HCT116 (cell line): ENCODE measurements at places on chromosomes 5 and 9. TPM values are rescaled to one million over a fixed set of nuclear protein-coding genes. Genes with fewer than 3 reads are reported as not detected.

DNA sequence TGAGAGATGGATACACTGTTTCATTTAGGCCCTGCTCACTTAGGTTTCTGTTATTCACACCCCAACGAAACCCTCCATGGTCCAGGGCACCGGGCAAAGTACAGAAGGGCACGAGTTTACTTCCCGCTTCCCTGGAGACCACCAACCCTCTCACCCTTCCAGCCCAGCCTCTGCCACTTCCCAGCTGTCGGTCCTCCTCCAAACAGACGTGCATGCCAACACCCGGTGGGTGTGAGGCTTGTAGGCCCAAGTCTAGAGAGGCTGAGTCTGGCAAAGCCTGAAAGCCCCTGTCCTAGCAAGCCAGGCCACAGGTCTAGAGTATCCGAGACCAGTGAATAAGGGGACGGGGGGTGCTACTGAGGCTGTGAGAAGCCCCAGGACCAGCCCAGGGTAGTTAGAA lies 7.1 kb upstream of the FGFR4 start:
- no peaks in the 10 kb centered on the region for H3K36me3 ChIP-seq
- no peaks in the 10 kb centered on the region for H3K27me3 ChIP-seq
- H3K27ac ChIP-seq = no peak overlapping the region
- DNase-seq = no peak
- H3K4me3 ChIP-seq = no peak overlapping the region

Gene SLC36A3
- not detected for total RNA-seq

GRCh38 chr5:173242675-173243121 lies 7.7 kb upstream of the NKX2-5 start:
- no peaks in the 10 kb centered on the region for H3K4me1 ChIP-seq
- H3K4me3 ChIP-seq = no peak overlapping the region
- no peaks in the 10 kb centered on the region for H3K27me3 ChIP-seq
- H3K27ac ChIP-seq = no peak overlapping the region
- H3K36me3 ChIP-seq = no peaks in the 10 kb centered on the region

GRCh38 chr9:136220017-136220729 lies 15.2 kb upstream of the LHX3 start:
- H3K36me3 ChIP-seq = peaks cover 41% of the 10 kb centered on the region; the same call in 1 of the 2 replicates
- H3K4me1 ChIP-seq = peaks cover 11% of the 10 kb centered on the region; the same call in 1 of the 2 replicates
- no peak overlapping the region for H3K4me3 ChIP-seq
- no peaks in the 10 kb centered on the region for H3K27me3 ChIP-seq

DNA sequence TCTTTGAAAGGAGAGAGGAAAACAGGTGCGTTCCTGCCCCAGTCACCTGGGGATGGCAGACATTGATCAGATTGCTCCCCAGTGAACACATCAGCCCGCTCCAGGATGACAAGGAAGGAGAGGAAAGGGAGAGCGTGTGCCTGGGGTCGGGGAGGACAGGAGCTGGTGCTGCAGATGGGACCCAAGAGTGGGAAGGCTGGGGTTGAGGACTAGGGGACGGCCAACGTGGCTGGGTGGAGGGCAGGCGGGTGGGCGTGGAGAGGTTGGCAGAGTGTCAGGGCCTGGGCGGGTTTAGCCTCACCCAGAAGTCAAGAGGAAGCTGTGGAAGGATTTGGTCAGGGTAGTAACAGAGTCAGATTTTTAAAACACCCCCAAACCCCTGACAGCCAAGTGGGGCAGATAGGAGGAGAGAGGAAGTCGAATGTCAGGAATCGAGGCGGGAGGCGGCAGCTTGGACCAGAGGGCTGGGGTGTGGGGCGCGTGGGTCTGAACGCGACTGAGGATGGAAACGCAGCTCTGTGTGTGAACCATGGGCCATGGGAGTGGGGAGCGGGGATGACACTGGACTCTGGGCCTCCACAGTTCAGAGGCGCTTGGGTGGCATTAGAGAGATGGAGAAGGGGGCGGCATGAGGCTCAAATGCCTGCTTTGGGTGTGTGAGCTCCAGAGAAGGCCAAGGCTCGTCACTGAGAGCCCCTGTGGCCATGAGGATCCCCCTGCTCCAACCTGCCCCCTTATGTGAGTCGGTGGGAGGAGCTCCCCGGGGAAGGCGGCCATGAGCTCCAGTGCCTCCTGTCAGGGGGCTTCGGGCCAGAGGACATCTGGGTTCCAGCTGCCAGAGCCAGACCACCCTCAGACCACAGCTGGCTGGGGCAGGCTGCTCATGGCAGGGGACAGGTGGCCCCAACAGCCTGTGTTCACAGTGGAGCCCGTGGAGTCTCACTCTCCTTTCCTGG lies 24.6 kb downstream of the LAMC3 start:
- H3K27me3 ChIP-seq = no peaks in the 10 kb centered on the region
- DNase-seq = no peak
- H3K27ac ChIP-seq = no peak overlapping the region
- H3K4me1 ChIP-seq = no peaks in the 10 kb centered on the region
- H3K4me3 ChIP-seq = no peak overlapping the region

Gene SPATA31C1
- total RNA-seq = not detected

DNA sequence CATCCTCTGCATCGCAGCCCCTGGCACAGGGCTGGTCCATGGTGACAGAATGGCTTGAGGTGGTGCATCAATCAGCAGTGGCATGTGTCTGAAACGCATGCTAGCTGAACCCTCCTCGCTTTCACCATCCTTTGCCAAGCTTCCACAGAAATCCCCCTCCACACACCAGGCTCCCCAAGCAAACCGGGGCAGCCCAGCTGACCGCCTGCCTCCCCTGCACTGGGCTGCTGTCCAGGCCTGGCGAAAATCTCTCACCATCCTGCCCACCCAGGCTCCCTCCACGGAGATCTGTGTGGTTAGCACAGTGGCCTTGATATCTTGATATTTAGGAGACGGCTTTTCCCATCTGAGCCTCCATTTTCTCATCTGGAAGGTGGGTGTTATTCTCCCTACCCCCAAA lies 905 bp upstream of the HRH2 start:
- no peak overlapping the region for H3K27ac ChIP-seq
- no peak for DNase-seq
- no peaks in the 10 kb centered on the region for H3K36me3 ChIP-seq
- H3K4me3 ChIP-seq = no peak overlapping the region
- no peaks in the 10 kb centered on the region for H3K4me1 ChIP-seq

GRCh38 chr9:37730256-37730655 lies 23.3 kb upstream of the TRMT10B start:
- H3K27ac ChIP-seq = no peak overlapping the region
- H3K4me3 ChIP-seq = no peak overlapping the region
- no peaks in the 10 kb centered on the region for H3K36me3 ChIP-seq
- peaks cover 28% of the 10 kb centered on the region for H3K27me3 ChIP-seq

- H3K4me3 ChIP-seq = no peak overlapping the region
- no peaks in the 10 kb centered on the region for H3K4me1 ChIP-seq
- no peak overlapping the region for H3K27ac ChIP-seq
Observed at GRCh38 chr5:72711351-72711750, 105.1 kb upstream of the TNPO1 start.

Gene CTXN3
- not detected for total RNA-seq

DNA sequence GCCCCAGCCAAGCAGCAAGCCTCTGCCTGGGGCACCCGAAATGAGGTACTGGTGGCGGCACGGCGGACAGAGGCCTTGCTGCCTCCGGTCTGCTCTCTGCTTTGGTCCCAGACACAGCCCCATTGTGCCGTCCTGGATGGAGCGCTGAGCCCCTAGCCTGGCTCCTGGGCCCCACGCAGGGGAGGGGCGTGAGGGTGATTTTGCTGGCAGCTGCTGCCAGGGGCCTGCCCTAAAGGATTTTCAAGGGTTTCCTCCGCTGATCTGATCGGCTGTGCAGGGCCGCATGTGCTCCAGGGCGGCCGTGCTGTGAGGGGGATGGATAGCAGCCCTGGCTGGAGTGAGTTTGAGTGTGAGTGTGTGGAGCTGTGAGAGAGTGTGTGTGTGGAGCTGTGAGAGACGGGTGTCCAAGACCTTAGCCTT lies 1.3 kb downstream of the GPSM1 start:
- peak overlapping the region; percentile 65; the same call in 1 of the 2 replicates for H3K27ac ChIP-seq
- H3K4me3 ChIP-seq = peak overlapping the region; percentile 71
- H3K27me3 ChIP-seq = no peaks in the 10 kb centered on the region
- DNase-seq = no peak
- peaks cover 8% of the 10 kb centered on the region; the same call in 1 of the 2 replicates for H3K4me1 ChIP-seq

DNA sequence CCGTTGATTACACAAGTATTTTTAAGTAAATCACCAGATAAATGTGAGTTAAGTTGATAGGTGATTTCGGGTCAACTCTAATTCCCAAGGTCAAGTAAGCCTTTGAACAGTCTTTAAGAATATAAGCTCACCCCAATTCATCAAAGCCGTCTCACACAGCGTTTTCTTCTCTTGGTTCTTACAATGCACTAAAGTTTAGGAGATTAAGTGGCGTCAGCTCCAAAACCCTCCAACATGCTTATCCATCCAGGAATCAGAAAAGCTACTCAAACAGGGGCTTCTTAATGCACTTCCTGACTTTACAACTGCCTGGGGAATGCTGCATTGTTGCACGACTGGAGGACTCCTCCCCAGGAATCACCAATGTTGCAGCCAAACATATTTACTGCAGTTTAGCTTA lies 206.2 kb upstream of the EFNA5 start:
- H3K36me3 ChIP-seq = no peaks in the 10 kb centered on the region
- DNase-seq = no peak
- H3K4me3 ChIP-seq = no peak overlapping the region
- peaks cover 12% of the 10 kb centered on the region for H3K4me1 ChIP-seq

GRCh38 chr5:132421462-132421861 lies 52.0 kb downstream of the SLC22A5 start:
- H3K36me3 ChIP-seq = no peaks in the 10 kb centered on the region
- peaks cover 37% of the 10 kb centered on the region for H3K4me1 ChIP-seq
- no peaks in the 10 kb centered on the region for H3K27me3 ChIP-seq
- DNase-seq = no peak
- H3K4me3 ChIP-seq = no peak overlapping the region

- no peak overlapping the region for H3K27ac ChIP-seq
- DNase-seq = no peak
- no peaks in the 10 kb centered on the region for H3K36me3 ChIP-seq
- no peaks in the 10 kb centered on the region for H3K4me1 ChIP-seq
- H3K27me3 ChIP-seq = no peaks in the 10 kb centered on the region
Observed at GRCh38 chr5:14930486-14930885, 58.9 kb upstream of the ANKH start.

GRCh38 chr5:16542236-16542635 lies 74.6 kb downstream of the RETREG1 start:
- no peak for DNase-seq
- H3K27ac ChIP-seq = no peak overlapping the region
- H3K4me3 ChIP-seq = no peak overlapping the region
- no peaks in the 10 kb centered on the region for H3K36me3 ChIP-seq
- H3K27me3 ChIP-seq = no peaks in the 10 kb centered on the region
- no peaks in the 10 kb centered on the region for H3K4me1 ChIP-seq

- no peaks in the 10 kb centered on the region for H3K27me3 ChIP-seq
- no peaks in the 10 kb centered on the region for H3K4me1 ChIP-seq
- no peak overlapping the region for H3K4me3 ChIP-seq
- no peak overlapping the region for H3K27ac ChIP-seq
- no peaks in the 10 kb centered on the region for H3K36me3 ChIP-seq
- no peak for DNase-seq
Observed at GRCh38 chr9:36276781-36277181, 18.5 kb upstream of the GNE start.

GRCh38 chr9:20848490-20848889 lies 164.4 kb downstream of the FOCAD start:
- no peak overlapping the region for H3K4me3 ChIP-seq
- no peaks in the 10 kb centered on the region for H3K4me1 ChIP-seq
- no peak overlapping the region for H3K27ac ChIP-seq
- H3K27me3 ChIP-seq = no peaks in the 10 kb centered on the region
- no peak for DNase-seq
- H3K36me3 ChIP-seq = no peaks in the 10 kb centered on the region

DNA sequence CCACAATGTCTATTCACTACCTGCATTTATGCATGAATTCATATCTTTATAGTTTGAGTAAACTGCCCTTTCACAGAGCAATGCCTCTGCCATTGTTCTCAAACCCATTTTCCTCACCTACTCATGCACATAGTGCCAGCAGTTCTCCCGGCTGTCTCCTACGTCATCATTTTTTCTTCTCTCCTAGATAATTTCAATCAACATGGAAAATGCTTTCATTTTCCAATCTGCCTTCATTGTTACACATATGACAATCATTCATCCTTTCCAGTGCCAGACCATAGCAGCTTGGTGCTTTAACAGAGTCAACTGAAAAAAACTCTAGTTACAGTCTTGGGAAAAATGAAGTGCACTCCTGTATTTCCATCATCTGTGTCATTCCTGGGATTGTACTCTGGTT lies 514.8 kb upstream of the CTNND2 start:
- no peaks in the 10 kb centered on the region for H3K27me3 ChIP-seq
- no peaks in the 10 kb centered on the region for H3K36me3 ChIP-seq
- no peak overlapping the region for H3K4me3 ChIP-seq
- no peaks in the 10 kb centered on the region for H3K4me1 ChIP-seq
- no peak overlapping the region for H3K27ac ChIP-seq

Gene IGFBPL1
- not detected for total RNA-seq

DNA sequence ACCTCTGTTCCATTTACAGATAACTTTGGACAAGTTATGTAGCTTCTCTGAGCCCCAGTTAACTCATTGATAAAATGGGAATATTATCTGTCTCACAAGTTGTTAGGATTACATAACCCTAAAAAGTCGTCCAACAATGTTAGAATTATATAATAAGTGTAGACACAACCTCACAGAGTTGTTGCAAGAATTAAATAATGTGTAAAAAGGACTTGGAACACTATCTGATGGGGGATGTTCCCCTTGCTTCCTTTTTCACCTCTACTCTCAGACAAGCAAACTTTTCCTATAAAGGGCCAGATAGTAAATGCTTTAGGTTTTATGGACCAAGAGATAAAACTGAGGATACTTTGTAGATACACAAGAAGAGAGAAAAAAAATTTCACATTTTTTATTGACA lies 193.5 kb downstream of the GAPVD1 start:
- no peak for DNase-seq
- no peaks in the 10 kb centered on the region for H3K27me3 ChIP-seq
- H3K4me1 ChIP-seq = no peaks in the 10 kb centered on the region
- H3K27ac ChIP-seq = no peak overlapping the region
- H3K4me3 ChIP-seq = no peak overlapping the region

DNA sequence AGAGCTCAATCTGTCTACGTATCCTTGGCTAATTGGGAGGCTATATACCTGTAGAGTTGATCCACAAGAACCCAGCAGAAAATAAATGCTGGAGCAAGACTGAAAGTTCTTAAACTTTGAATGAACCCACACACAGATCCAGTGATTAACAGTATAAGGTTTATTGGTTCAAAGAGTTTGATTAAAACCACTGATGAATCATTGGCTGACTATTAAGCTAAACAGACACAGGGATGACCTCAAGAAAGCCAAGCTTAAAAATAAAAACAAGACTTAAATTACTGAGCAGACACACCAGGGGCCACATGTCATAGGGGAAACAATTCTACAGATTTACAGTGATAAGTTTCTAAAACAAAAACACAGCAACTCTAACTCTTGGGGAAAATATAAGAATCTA lies 163.6 kb downstream of the SPATA31D1 start:
- H3K4me1 ChIP-seq = no peaks in the 10 kb centered on the region
- no peak overlapping the region for H3K27ac ChIP-seq
- H3K4me3 ChIP-seq = no peak overlapping the region
- no peaks in the 10 kb centered on the region for H3K36me3 ChIP-seq
- DNase-seq = no peak

GRCh38 chr5:139417214-139417613 lies 13.3 kb upstream of the SPATA24 start:
- no peak overlapping the region for H3K4me3 ChIP-seq
- H3K27ac ChIP-seq = no peak overlapping the region
- H3K4me1 ChIP-seq = peaks cover 18% of the 10 kb centered on the region
- no peaks in the 10 kb centered on the region for H3K36me3 ChIP-seq
- DNase-seq = no peak
